ENCODE measurements at places on chromosomes 1 and 21.

- no peak for DNase-seq
Measured at GRCh38 chr1:240539769-240540414, 72.1 kb downstream of the GREM2 start.

DNA sequence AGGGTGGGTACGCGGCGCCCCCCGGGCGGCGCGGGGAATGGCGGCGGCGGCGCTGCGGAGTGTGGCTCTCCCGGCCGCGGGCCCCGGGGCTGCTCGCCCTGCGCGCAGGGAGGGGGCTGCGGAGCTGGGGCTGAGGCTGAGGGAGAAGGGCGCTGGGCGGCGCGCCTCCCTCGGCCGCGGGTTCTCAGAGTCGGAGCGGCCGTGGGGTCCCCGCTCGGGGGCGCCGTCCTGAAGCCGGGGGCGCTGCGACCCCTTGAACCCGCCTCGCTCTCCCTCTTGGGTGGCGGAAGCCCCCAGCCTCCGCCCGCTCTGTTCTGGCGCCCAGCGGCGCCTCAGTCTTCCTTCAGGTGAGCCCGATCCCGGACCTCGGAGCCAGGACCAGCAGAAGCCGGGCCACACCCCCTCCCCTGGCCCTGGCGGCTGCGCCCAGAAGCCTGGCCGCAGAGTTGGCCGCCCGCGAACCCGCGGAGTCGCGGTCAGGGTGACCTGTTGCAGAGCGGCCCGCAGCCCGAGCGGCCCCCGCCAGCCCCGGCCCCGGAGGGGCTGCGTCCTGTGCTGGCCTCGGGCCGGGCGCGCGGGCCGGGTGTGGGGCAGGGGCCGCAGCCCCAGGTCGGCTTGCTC is 532 bp downstream of the RALGPS2 start:
- DNase-seq, result peak; percentile 15

DNA sequence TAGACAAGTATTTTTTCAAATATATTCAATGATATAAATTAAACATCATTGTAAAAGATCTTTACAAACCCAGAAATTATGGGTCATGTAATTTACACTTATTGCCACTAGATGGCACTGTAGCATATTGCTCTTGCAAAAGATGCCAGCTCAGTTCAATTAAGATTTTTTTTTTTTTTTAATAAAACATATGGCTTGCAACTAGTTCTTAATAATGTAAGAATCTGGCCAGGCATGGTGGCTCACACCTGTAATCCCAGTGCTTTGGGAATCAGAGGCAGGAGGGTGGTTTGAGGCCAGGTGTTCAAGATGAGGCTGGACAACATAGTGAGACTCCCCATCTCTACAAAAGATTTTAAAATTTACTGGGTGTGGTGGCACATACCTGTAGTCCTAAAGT is 49.4 kb upstream of the DESI2 start:
- peak; percentile 26 for DNase-seq

- DNase-seq, result no peak
Measured at GRCh38 chr21:28781602-28782276, 210.9 kb downstream of the LTN1 start.

GRCh38 chr21:35326677-35327076 is 277.6 kb upstream of the RUNX1 start:
- no peak for DNase-seq

- no peak for DNase-seq
Measured at GRCh38 chr1:24850328-24850920, 79.7 kb downstream of the RUNX3 start.

GRCh38 chr1:156146769-156147405 is 6.5 kb upstream of the SEMA4A start:
- no peak for DNase-seq

DNA sequence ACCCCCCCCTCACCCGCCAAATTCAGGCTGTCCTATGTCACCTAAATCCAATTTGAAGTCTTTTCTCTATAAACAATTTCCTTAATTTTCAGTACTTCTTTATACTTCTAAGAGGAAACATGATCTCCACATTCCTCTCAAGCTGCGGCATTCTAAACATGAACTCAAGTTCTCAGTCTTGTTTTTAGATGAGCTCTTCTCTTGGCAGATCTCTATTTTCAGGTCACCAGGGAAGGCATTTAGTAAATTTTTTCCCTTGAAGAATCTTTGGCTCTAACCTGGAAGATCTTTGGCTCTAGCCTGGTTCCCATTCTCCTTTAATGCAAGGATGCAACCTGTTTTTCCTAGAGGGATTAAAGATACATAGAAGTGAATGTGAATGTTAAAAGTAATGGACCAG is 193.4 kb downstream of the ATG4C start:
- DNase-seq, result no peak

DNA sequence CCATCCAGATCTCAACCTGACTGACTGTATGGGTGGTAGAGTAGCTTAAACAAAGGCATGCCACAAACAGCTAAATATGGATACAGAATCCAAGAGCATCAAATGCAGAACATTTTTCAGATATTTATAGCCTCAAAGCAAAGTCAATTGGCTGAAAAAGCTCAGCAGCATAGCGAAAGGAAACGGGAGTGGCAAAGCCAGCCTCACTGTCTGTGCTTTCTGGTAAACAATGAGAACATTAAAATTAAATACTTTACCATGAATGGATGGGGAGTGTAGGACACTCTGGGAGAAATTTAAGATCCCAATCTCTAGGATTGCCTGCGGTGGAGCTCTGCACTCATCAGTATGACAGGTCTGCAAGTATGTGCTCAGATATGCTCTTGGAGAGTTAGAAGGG is 4.4 kb downstream of the RASAL2 start:
- DNase-seq, result no peak

DNA sequence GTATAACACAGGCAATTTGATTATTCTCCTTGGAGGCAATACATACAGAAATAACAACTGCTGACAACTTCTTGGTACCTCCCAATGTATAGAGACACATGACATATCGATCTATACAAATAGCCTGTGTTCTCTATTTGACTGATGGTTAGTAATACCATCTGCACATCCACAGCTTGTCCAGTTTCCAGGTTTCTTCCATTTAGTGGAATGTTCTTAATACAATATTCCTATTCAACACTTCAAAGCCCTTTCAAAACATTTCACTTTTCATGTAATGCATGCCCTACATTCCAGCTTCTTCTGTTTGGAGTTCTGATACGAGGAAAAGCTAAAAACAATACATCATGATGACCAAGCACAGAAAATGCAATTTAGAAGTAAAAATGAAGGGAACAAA is 37.0 kb upstream of the GORAB start:
- DNase-seq, result no peak

GRCh38 chr1:156021093-156021428 is 310 bp upstream of the SSR2 start:
- DNase-seq, result no peak

DNA sequence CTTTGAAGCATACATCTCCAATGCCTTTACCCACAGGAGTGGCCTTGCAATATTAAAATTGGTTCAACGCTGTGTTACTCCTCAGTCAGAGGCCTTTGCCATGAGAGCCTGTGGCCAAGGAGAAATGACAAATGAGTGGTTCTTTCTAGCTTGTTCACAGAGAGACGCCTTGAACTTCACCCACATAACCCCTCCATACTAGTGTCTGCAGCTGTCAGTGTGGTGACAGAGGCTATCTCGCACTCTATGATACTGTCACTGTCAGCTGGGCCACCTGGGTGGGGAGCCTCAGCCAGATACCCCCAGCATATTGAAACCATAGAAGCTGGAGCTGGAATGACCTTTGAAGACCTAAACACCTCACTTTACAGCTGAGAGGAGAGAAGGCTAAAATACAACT is 57.4 kb upstream of the LBR start:
- no peak for DNase-seq

- no peak for DNase-seq
Measured at GRCh38 chr1:223788746-223789415, 56.9 kb downstream of the TP53BP2 start.

GRCh38 chr1:94797291-94797690 is 22.9 kb upstream of the SLC44A3 start:
- DNase-seq, result no peak

DNA sequence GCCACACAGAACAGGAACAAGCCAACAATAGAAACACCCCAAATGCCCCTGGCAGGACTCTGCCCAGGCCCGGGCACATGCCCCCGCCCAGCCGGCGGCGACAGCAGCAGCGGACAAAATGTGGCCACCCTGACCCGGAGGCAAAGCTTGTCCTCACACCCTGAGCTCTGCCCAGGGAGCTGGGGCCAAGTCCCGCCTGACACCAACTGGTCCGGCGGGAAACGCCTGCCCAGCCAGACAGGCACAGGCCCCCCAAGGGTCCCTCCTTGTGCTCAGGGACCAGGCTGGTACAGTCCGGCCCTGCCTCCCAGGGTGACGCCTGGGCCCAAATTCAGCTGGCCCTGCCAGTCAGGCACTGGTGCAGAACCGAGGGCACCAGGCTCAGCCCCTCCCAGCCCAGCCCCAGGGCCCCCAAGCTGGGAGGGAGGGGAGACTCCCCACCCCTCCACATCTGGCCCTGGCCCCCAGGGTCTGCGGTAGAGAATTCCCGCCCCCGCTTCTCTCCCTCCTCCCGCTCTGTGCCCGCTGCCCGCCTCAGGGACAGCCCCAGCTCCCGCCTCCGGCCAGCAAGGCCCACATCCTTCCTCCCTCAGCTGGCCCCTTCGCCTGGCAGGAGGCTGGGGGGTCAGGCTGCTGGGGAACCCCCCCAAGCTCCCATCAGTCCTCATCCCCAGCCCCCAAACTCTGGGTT is 2.0 kb downstream of the AHDC1 start:
- DNase-seq, result no peak

GRCh38 chr1:198399452-198399851 is 141.0 kb downstream of the ATP6V1G3 start:
- no peak for DNase-seq

DNA sequence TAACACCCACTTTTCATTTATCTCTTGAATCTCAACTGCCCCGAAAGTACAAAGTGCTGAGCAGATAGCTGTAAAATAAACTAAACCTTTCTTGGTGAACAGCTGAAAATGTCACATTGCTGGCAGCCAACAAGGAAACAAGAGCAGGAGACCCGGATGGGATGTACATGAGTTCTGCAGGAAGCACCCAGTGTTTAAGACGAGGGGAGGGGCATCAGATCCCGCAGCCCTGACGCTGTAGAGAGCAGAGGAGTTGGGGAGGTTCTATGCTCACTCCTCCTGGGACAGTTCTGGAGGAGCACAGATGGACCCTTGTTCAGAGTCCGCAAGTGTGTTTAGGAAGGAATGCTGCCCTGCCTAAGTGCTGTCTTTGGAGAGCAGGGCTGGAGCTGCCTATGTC is 32.0 kb upstream of the EPHA8 start:
- no peak for DNase-seq

DNA sequence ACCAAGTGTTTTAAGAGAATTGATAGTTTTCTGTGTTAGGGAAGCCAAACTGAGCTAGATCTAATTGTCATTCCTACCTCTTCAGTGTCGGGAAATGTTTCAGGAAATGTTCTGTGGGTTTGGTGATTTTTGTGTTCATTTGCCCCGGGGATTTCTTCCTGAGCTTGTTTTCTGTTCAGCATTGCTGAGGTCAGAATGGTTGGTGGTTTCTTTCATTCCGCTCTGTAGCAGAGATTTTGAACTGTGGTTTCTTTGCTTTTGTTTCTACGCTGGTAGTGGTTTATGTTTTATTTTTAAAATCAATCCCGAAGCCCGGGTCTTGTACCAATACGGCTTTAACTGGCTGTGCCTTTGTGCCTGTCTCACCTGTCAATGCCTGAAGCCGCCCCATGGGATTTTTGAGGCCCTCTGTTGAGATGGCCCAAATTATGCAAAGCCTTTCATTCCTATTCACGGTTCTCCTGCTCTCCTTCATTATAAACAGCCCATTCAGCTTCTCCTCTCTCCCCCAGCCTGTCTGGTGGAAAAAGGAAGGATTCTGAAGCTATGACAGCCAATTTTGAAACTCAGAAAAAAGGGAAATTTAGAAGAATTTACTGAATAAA is 417.2 kb upstream of the KAZN start:
- DNase-seq, result no peak

GRCh38 chr1:35845766-35846165 is 37.2 kb upstream of the AGO1 start:
- no peak for DNase-seq

DNA sequence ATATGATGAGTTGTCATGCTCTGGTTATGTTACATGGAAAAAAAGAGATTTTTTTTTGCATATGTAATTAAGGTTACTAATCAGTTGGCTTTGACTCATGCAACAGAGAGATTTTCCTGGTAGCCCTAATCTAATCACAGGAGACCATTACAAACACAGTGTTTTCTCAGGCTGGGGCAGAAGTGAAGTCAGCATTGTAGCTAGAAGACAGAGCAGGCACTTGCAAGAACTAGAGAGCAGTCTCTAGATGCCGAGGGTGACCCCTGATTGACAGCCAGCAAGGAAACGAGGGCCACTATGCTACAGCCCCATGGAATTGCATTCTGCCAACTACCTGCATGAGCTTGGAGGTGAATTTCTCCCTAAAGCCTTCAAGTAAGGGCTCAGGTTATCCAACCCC is 151.3 kb downstream of the RUNX1 start:
- no peak for DNase-seq

- DNase-seq, result peak; percentile 44
Measured at GRCh38 chr1:21607549-21608529, 61.3 kb downstream of the RAP1GAP start.

DNA sequence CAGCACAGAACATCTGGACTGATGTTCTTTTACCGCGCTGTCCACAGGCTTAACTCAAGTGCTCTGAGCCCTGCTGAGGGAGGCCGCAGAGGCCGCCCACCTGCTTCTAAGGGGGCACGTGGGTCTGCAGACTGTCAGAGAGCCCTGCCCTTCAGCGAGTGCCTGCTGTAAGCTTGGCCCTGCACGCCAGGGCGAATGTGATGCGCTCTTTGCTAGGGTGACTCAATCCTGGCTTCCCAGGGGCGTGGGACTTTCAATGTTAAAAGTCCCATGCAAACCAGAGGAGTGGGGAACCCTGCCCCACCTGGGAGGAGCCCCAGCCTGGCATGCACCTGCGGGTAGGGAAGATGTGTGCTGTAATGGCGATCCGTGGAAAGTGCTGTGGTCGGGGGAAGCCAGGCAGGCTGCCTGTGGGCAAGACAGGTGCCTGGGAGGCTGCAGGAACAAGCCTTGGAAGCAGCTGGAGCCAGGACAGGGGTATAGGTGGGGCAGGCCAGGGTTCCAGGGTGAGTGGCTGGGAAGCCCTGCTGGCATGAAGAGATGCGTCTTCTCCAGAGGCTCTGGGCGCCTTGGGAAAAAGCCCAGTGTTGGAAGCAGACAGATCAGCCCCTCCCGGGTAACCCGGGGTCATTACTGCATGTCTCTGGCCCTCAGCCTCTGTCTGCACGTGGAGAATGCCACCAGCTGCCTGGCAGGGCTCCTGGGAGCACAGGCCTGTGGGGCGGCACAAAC is 594 bp upstream of the PANK4 start:
- DNase-seq, result no peak

DNA sequence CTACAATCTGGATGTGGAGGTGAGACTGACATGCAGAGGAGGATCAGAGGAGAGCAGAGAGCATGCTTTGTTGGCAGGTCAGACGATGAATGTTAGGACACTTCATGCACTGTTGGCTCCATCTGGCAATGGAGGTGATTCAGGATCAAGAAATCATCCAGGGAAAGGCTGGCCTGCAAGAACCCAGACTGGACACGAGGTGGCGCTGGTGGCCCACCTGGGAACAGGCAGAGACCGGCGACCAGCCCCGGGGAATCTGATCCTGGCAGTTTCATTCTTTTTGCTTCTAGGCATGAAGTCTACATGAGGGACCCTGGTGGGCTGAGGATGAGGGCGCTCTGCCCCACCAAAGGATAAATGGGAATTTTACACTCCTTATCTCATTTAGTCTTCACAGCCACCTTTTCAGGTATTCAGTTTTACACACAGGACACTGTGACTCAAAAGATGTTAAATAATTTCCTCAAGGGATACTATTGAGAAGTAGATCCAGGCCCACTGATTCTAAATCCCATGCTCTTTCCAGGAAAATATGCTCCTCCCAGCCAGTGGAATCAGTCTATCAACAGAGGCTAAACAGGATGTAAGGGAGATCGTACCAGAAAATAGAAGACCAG is 26.2 kb upstream of the SCMH1 start:
- DNase-seq, result peak; percentile 72

All from NCI-H774 (cell line).